AG10803 (cell line): ENCODE measurements at places on chromosomes 5 and 9.

- DNase-seq, result peak; percentile 18
Measured at GRCh38 chr9:6007058-6007769, 8.2 kb downstream of the RANBP6 start.

- no peak for DNase-seq
Measured at GRCh38 chr9:131469951-131470350, 32.8 kb upstream of the POMT1 start.

DNA sequence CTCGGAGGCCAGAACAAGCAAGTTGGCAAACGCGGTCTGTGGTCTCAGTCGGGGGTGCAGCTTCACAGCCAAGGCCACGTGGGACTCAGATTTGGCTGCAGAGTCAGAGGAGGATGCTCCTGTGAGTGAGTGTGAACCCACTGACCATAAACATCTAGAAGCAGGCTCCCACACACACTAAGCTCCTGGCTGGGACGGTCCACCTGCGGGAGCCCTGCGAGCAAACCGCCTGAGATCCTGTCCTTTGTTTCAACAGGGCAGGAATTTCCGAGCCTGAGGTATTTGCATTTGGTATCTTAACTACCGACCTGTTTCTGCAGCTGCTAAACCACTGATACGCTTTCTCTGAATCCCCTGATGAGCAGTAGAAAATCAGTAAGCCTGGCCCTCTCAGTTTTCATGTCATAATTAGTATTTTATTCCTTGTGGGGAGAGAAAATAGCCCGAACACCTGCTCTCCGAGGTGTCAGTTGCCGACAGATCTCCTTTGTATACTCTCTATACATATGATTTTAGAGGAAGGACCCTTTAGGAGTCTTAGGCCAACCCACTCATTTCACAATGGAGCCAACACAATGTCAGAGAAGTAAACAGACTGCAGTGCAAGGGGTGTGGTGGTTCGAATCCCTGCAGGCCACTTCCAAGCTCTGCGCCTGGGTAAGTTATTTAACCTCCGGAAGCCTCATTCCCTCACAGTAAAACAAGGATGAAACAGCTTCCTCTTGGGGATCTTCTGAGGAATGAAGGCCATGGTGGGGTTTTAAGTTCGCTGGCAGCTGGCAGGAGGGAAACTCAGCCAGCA, 40.9 kb upstream of the PWWP2A start:
- DNase-seq, result no peak

GRCh38 chr9:34896112-34896511, 62.0 kb upstream of the PHF24 start:
- DNase-seq, result no peak

- no peak for DNase-seq
Measured at GRCh38 chr9:87614397-87614796, 111.5 kb upstream of the CTSL start.

DNA sequence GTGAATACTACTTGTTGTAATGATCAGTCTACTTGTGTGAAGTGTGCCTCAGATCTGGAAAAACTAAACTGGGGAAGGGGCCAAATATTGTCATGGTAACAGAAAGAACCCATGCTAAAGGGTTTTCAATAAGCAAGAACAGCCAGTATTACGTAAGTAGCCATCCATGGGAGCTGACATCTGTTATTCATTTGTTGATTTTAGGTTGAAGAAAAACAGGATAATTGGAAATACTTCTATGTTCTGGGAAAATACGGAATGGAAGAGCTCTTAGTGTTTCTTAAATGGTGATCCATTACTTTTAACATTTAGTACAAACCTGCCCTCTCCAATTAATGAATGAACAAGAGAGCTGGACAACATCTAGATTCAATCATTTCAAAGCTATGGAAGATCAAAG, 485.8 kb downstream of the NTRK2 start:
- peak; percentile 8 for DNase-seq

DNA sequence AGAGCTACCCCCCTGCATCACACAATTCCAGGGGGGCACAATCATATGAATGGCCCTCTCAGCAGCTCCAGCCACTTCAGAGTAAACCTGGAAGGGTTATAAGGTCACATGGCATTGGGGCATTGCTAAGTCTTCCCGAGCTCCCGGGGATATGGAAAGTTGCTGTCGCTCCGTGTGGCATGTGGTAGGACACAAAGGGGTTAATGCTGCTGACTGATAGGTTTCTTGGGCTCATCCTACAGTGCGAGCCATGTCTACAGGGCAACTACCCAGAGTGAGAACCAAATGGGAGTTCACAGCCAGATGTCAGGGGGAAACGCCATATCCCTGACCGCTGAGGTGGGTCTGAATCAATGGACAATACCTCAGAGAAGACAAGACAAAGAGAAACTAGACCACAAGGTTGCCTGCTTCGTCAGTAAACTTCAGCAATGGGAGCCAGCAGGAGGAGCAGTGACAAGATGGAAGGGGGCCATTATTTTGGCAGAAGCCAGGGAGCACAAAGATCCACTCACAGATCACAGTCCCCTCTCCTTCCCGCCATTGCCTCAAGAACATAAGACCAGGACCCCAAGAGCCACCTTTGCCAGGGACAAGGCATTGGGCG, 52.4 kb upstream of the SHISAL2B start:
- no peak for DNase-seq

GRCh38 chr5:37740331-37741066, 99.3 kb downstream of the GDNF start:
- peak; percentile 93 for DNase-seq

GRCh38 chr5:167888393-167888792, 403.1 kb upstream of the WWC1 start:
- DNase-seq, result no peak

DNA sequence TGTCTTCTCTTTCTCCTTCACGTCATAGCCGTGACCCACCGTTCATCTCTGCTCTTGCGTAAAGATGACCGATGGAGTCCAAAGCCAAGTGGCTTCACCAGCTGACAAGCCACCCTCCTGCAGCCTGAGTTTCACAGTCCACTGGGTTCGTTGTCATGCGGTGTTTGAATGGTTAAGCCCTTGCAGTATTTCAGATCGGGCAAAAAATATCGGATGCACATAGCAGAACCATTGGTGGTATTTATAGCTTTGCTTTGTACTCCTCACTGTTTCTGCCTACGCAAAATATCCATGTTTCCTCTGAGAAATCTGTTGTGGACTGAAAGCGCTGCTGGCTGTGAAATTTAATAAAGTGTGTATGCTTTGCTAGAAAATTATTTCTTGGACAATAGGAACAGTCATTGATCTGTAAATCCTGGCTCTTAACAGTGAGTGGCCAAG, 34.5 kb upstream of the NCS1 start:
- no peak for DNase-seq

GRCh38 chr9:129309041-129309430, 131.0 kb upstream of the IER5L start:
- DNase-seq, result no peak

DNA sequence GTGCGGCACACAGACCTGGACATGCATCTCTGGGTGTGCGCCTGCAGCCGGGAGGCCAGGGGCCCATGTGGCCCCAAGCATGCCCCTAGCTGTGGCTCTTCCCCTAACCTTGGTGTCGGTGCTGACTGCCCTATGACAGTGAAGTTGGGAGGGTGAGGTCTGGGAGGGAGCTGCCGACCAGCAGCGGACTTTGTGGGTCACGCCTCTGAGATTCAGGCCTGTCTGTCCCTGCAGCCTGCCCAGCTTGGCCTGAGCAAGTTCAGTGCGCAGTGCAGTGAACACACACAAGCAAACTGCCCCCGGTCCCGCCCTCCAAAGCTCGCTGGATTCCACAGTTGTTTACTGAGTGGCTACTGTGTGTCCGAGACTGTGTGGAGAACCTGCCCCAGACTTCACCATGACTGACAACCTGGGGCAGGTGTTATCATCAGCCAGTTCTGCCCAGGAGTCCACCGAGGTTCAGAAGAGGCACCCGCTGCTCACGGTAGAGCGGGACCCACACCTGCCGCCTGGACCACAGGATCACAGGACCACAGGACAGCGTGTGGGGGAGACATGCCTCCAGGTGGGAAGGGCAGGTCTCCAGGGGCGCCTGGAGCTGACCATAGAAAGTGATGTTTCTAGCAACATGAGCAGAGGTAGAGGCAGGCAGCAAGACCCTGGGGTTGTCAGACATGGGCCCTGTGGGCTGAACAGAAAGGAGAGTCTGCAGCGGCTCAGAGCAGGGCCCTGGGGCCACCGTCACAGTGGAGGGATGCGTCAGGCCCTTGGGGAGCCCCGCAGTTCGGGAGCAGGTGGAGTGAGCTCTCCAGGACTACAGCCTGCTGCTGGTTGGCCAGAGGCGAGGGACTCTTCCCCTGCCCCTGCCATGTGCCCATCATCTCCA, 105.1 kb downstream of the PHF2 start:
- no peak for DNase-seq

- DNase-seq, result no peak
Measured at GRCh38 chr9:98280574-98280973, 25.1 kb upstream of the TBC1D2 start.

GRCh38 chr5:33203931-33204330, 236.8 kb upstream of the TARS1 start:
- DNase-seq, result no peak

GRCh38 chr5:65871182-65871581, 55.2 kb upstream of the ERBIN start:
- DNase-seq, result peak; percentile 85

- peak; percentile 37 for DNase-seq
Measured at GRCh38 chr5:14669975-14670374, 5.5 kb downstream of the OTULIN start.

- peak; percentile 48 for DNase-seq
Measured at GRCh38 chr9:129979071-129979745, 63.8 kb downstream of the FNBP1 start.

GRCh38 chr9:116646661-116647514, 40.2 kb upstream of the TRIM32 start:
- DNase-seq, result peak; percentile 80

GRCh38 chr9:3008091-3008490, 164.2 kb upstream of the PUM3 start:
- DNase-seq, result no peak

- peak; percentile 1 for DNase-seq
Measured at GRCh38 chr5:147234825-147235635, at the start of gene STK32A. TSS of gene STK32A (plus strand) at chr5:147235026. CDS start at chr5:147239635, 4,609 bp downstream.

- no peak for DNase-seq
Measured at GRCh38 chr9:89701221-89701798, 96.5 kb downstream of the GADD45G start.

DNA sequence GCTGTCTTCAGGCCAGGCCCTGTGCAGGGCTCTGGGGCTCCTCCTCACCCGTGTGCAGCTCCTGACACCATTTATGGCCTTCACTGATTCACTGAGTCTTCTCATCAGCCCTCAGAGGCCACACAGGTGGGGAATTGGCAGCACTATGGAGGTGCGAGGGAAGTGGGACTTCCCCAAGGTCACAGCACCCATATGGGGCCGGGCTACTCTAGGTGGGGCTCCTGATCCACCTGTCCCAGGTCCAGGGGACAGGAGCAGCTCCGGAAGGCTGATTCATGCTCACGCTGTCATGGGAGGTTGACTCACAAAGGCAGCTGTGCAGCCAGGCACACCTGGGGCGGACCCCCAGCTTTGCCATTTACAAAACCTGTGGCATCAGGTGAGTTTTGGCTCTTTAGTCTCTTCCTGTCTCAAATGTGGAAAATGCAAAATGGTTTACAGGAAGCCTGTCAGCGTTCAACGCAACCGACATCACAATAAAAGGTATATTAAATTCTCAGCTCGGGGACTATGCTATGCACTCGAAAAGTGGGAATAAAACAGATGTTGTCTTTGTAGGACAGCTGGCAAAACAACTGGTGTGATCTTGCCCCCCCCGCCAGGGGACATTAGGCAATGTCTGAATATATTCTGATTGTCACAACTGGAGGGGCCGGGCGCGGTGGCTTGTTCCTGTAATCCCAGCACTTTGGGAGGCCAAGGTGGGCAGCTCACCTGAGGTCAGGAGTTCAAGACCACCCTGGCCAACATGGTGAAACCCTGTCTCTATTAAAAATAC, 15.0 kb downstream of the NAIF1 start:
- DNase-seq, result no peak

DNA sequence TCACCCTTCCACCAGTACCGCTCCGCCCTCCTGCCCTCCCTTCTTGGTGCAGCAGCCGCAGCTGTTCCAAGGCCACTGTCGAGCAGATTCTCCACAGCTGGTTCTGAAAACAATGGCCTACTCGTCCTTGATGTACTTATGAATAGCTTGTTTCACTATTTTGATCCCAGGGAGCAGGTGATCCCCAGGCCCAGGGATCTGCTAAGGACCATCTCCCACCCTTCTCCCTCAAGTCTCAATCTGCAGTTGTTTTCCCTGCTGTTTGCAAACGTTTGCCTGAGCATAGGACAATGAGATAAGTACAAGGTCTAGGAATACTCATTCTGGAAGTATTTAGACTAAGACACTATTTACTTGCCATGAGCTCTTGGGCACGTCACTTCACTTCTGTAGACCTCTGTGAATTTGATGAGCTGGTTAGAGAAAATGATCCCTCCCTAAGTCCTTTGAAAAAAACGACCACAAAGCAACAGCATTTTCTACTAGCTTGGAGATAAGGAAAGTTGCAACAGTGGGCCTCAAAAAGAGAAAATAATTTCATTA, 1.8 kb downstream of the LURAP1L start:
- peak; percentile 54 for DNase-seq

GRCh38 chr9:110807956-110808598, 139.5 kb downstream of the MUSK start:
- no peak for DNase-seq

GRCh38 chr9:27347889-27348288, 50.9 kb upstream of the EQTN start:
- DNase-seq, result no peak

DNA sequence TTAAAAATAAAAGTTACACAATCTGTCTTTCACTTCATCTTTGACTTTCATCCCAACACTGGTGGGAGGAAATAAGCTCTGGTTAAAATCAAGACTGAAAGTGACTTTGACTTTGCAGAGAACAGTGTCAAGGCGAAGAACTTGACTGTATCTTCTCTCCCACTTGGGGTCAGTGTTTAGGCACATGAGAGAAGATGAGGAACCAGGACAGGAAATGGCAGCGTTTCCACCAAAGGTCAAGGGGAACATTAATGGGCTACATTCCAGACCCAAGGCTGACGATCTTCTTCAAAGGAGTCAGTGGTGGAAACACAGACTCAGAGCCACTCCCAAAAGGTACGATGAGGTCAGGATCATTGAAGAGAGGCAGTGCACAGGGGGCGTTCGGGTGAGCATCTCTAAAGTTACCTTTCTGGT, 409.5 kb downstream of the ARHGEF28 start:
- DNase-seq, result peak; percentile 73

- DNase-seq, result no peak
Measured at GRCh38 chr9:125992557-125992956, 245.4 kb downstream of the PBX3 start.

DNA sequence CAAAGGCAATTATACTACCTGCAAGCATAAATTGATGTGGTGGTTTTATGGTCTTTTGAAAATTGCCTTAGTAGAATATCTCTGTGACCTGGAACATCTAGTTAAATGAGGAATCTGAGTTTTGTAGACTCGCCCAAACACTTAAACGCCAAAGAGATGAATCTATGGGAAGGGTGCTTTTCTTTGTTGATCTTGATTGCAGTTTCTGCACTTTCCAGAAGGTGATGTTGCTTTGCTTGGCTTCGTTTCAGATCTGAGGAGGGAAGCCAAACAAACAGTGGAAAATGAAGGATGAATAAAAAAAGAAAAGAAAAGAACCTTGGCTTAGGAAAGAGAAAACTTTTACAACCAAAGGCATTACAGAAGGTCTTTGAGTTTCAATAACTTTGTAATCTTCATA, 1021.2 kb downstream of the NR2F1-AS1 start:
- DNase-seq, result peak; percentile 35
